Stimulated activated CD4-positive, alpha-beta T cell treated with anti-CD3 and anti-CD28 coated beads, Interleukin-4, amount 100 ng/mL, for 48 hours (primary cell): ENCODE measurements at places on chromosomes 7 and 10.

DNA sequence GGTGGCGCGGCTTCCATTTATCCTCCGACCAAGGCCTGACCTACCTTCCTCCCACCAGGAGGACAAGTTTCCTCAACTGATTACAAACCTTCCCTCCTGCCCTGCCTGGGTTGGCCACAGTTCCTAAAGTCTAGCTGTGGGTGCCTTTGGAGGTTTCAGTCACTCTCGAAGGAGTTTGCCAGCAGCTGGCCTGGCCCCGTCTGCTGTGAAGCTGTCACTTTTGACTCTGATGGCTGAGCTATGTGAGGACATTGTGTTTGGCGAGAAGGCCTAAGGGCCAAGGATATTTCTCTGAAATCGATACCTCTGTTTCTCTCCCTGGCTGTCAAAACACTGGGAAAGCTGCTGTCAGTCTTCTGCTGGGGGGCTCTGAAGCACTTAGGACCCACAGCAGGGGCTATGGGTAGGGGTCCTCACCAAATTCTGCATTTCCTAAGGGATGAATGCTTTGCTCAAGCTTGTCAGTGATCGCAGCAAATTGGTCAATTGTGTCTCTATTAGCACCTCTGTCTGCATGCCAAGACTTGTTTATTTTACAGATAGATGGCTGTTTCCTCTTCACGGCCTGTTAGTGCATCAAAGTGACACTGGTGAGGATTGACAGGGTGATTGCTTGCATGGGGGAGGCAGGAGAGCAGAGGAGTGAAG, 31.9 kb upstream of the SAMD8 start:
- no peak for DNase-seq

GRCh38 chr7:12926206-12926605, 238.8 kb downstream of the ARL4A start:
- DNase-seq, result no peak

- no peak for DNase-seq
Observed at GRCh38 chr7:92735707-92736106, 100.7 kb downstream of the CDK6 start.

DNA sequence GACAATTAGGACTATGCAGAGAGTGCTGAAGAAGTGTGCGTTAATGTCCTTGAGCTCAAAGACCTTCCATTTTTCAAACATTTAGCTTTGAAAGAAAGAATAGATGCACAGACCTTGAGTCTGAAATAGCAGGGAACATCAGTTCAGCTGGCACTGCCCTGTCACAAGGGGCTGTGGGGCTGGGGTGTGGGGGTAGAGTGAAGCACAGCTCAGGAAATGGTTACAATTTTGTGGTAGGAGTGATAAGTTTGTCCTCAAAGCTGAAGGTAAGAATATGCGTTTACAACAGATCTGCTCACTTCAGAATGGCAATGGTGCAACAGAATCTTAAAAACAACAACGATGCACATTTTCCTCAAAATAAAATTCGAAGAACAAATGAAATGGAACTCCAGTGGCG, 33.6 kb downstream of the SMKR1 start:
- no peak for DNase-seq

- DNase-seq, result no peak
Observed at GRCh38 chr7:29341156-29341555, 146.6 kb downstream of the CHN2 start.

DNA sequence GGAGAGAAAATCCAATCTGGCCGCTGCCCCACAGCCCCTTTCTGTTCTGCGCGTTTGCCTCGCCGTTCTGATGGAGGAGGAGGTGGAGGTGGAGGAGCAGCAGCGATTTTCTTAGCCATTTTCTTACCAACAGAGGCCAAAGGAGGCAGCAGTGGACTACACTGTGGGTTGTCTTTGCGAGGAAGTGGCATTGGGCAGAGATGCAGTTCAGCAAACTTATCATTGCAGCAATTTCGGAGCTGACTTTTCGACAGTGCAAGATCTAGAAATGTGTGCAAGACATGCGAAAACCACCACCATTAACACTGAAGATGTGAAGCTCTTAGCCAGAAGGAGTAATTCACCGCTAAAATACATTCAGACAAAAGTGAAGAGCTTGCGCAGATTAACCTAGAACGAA, 1.9 kb upstream of the ARL4A start:
- no peak for DNase-seq
